Naive thymus-derived CD8-positive, alpha-beta T cell (primary cell): ENCODE measurements at places on chromosomes 5 and 9. TPM values are rescaled to one million over a fixed set of nuclear protein-coding genes. Genes with fewer than 3 reads are reported as not detected.

The CLINT1 gene
- 65.7 TPM for total RNA-seq

The SLC27A6 gene
- not detected for total RNA-seq

The PCBD2 gene
- total RNA-seq, result 15.2 TPM

The RNF183 gene
- total RNA-seq, result not detected

The GCNT4 gene
- total RNA-seq, result 23.5 TPM

The GRIN1 gene
- not detected for total RNA-seq

The FOXD4 gene
- total RNA-seq, result 0.60 TPM

The TAF11L10 gene
- not detected for total RNA-seq

The WNT8A gene
- not detected for total RNA-seq

The PCDHA3 gene
- total RNA-seq, result not detected

The CCL19 gene
- not detected for total RNA-seq

The FRMD3 gene
- total RNA-seq, result 0.74 TPM

The SLC6A7 gene
- not detected for total RNA-seq

The DRD1 gene
- not detected for total RNA-seq

The GCNT1 gene
- 2.3 TPM for total RNA-seq

The PCDHB9 gene
- total RNA-seq, result not detected

The JADE2 gene
- 262 TPM for total RNA-seq

The FOXD4L5 gene
- total RNA-seq, result 0.52 TPM

The PCDHGA9 gene
- total RNA-seq, result 0.13 TPM

The PCDHA9 gene
- total RNA-seq, result not detected

The PANK3 gene
- 49.8 TPM for total RNA-seq

The SPATA31C1 gene
- total RNA-seq, result not detected

The ZNF454 gene
- 0.49 TPM for total RNA-seq

The CCDC192 gene
- not detected for total RNA-seq

The TIMD4 gene
- total RNA-seq, result 19.4 TPM

The PTGER4 gene
- 28.2 TPM for total RNA-seq

The PCDHB7 gene
- total RNA-seq, result not detected

The TAF11L5 gene
- not detected for total RNA-seq

The ECSCR gene
- not detected for total RNA-seq

The C6 gene
- total RNA-seq, result not detected

The CHSY3 gene
- not detected for total RNA-seq

The FBN2 gene
- 0.05 TPM for total RNA-seq

The ODF2 gene
- 34.8 TPM for total RNA-seq

The ROPN1L gene
- total RNA-seq, result 0.57 TPM

The GDNF gene
- total RNA-seq, result not detected

The HMGCS1 gene
- 32.5 TPM for total RNA-seq

The EIF4E1B gene
- not detected for total RNA-seq

The CDH9 gene
- not detected for total RNA-seq

The SOX30 gene
- 0.44 TPM for total RNA-seq

The EDIL3 gene
- not detected for total RNA-seq

The OBP2B gene
- total RNA-seq, result not detected

The TMOD1 gene
- total RNA-seq, result 1.6 TPM

The SLC4A9 gene
- total RNA-seq, result not detected

The COQ4 gene
- 45.6 TPM for total RNA-seq

The SLC45A2 gene
- total RNA-seq, result 0.93 TPM

The CDX1 gene
- not detected for total RNA-seq

The C9orf153 gene
- total RNA-seq, result 0.77 TPM

The IFNB1 gene
- total RNA-seq, result not detected

The SLC2A6 gene
- total RNA-seq, result 8.4 TPM

The CD274 gene
- total RNA-seq, result 4.7 TPM

The TYRP1 gene
- not detected for total RNA-seq

The FAM153A gene
- total RNA-seq, result 117 TPM

The FKTN gene
- 12.9 TPM for total RNA-seq
